ENCODE measurements at places on chromosomes 7 and 10. TPM values are rescaled to one million over a fixed set of nuclear protein-coding genes. Genes with fewer than 3 reads are reported as not detected.

CDCA7L gene
- total RNA-seq: 74.8 TPM

WNT8B gene
- total RNA-seq: not detected

C10orf143 gene
- 1.6 TPM for total RNA-seq

MSS51 gene
- 1.6 TPM for total RNA-seq

ANXA8 gene
- not detected for total RNA-seq

IKZF1 gene
- not detected for total RNA-seq

COBL gene
- not detected for total RNA-seq

CRHR2 gene
- not detected for total RNA-seq

Data from vein endothelial cell (primary cell).